ENCODE measurements at places on chromosomes 16 and 17.

- DNase-seq, result peak; percentile 34
These were observed 14.2 kb downstream of the SNX20 start for GRCh38 chr16:50666658-50667496.

DNA sequence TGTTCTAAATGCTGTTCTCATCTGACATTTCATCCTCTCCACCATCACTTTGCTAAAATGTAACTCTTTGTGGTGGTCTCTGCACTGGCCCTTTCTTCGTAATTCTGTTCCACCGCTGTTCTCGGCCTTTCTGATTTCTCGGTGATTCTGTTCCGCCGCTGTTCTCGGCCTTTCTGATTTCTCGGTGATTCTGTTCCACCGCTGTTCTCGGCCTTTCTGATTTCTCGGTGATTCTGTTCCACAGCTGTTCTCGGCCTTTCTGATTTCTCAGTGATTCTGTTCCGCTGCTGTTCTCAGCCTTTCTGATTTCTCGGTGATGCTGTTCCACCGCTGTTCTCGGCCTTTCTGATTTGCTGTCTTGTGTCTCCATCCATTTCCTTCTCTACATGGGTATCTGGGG is 12.3 kb downstream of the FOXF1 start:
- no peak for DNase-seq

GRCh38 chr17:45357364-45357997 is 40.7 kb upstream of the MAP3K14 start:
- no peak for DNase-seq

- no peak for DNase-seq
These were observed 30.1 kb downstream of the CD300LG start for GRCh38 chr17:43877031-43877430.

DNA sequence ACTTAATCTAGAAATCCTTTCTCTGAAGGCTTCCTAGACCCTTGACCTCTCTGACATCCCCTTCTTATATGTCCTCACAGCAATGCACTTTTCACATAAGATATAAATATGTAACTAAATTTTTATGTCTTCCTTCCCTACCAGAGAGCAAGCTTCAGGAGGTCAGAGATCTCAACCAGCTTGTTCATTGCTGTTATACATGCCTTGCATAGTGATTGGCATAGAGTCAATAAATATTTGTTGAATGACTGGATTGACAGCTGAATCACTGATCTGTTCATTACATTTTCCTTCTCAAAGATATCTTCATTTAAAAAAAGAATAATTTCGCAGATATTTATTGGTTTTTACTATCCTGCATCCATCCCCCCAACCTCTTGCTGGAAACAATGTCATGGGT is 29.5 kb downstream of the HYDIN start:
- DNase-seq, result no peak

GRCh38 chr17:56528696-56529095 is 64.8 kb upstream of the NOG start:
- DNase-seq, result no peak

GRCh38 chr17:65035704-65036103 is 20.8 kb downstream of the GNA13 start:
- DNase-seq, result no peak

- DNase-seq, result no peak
These were observed 45.7 kb downstream of the OMG start for GRCh38 chr17:31251105-31251969.

DNA sequence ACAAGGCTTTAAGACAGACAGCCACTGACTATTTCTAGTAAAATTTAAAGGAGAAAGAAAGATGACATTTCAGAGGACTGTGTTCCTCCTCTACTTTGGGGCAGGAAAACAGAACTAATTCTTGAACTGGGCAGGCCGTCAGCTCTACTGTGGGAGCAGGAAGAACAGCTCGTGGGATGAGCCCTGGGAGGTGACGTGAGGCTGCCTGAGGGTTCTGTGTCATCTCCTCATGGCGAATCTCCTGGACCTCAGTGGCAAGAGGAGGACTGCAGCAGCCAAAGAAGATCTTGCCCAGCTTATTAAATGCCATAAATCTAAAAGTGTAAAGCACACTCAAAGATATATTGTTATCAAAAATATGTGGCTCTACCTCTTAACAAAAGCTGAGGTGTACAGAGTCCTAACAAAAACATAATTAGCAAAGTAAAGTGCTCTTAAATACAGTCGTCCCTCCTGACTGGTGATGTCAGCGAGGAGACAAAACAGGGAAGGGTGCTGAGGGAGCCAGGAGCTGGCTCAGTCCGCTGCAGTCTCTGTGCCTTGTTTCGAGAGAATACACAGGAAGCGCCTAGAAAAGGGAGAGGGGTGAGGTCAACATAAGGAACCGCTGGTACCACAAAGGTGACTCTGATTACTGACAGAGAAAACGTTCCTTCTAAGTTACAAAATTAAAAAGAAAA is 58.0 kb downstream of the CREBBP start:
- DNase-seq, result no peak

DNA sequence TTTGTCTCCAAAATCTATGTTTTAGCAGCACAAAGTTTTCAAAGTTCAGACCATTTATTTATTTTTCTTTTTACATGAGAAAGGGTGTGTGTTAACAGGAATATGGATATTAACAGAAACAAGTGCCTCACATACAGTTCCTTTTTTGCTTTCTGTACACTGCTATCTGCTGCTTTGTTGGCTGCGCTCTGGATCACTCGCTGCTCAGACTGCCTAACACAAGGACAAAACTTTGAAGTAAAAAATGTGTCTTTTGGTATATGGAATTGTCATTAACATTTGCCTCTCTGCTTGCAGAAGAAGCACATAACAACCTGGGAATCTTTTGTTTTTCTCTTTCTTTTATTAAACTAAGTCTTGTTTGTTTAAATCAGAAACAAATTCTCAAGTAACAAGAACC is 262.8 kb downstream of the ZFHX3 start:
- no peak for DNase-seq

GRCh38 chr17:74808714-74809430 is 32.7 kb upstream of the NAT9 start:
- DNase-seq, result no peak

DNA sequence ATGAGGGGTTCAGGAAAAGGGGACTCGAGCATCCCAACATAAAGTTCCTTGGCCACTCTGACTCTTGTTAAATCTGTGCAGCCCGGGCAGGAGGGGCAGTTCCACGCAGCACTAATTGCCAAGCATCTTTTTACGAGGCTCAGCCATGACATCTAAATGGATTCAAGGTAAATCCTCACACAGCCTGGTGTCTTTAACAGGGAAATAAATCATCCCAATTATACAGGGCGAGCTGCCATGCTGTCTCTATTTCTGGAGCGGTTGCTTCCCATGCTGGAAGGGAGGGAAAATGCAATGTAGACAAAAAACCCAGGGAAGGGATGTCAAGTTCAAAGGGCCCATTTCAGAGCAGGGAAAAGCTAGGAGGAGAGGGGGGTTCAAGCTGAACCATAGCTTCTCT is 110.0 kb downstream of the GAS7 start:
- no peak for DNase-seq

DNA sequence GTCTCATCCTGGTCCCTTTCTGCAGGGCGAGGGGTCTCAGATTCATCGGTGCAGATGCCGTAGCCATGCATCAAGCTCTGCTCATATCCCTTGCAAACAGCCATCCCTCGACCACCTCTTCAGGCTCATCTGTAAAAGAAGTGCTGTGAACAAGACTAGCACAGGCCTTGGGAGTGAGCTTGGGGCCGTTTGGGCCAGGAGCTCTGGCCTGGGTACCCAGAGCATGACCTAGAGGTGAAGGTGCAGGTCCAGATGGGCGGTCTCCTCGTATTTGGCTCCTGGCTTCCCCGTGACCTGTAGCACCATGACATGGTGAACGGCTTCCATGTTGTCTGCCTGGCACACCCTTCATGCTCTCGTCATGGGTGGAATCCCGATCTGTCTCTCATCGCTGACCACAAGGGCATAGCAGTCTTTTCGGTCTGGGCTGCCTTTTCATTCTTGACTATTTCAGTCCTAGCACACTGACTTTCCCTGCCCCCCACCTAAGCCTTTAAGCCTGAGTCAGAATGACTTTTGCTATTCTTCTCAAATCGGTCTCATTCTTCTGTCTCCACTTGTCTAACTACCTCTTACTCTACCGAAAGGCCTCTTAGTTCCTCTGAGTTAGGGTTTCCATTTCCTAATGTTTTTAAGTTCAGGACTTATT is 216.0 kb downstream of the FOXL1 start:
- DNase-seq, result no peak

GRCh38 chr16:26672206-26672605 is 394.5 kb upstream of the C16orf82 start:
- DNase-seq, result peak; percentile 8

- DNase-seq, result no peak
These were observed 581.6 kb upstream of the PSMD7 start for GRCh38 chr16:73714976-73715375.

DNA sequence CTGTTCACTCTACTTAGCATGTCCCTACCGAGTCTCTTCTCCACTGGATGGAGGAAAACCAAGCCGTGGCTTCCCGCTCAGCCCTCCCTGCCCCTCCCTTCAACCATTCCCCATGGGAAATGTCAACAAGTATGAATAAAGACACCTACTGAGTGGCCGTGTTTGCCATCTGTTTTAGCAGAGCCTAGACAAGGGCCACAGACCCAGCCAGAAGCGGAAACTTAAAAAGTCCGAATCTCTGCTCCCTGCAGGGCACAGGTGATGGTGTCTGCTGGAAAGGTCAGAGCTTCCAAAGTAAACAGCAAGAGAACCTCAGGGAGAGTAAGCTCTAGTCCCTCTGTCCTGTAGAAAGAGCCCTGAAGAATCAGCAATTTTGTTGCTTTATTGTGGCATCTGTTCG is 2.8 kb upstream of the LPCAT2 start:
- no peak for DNase-seq

DNA sequence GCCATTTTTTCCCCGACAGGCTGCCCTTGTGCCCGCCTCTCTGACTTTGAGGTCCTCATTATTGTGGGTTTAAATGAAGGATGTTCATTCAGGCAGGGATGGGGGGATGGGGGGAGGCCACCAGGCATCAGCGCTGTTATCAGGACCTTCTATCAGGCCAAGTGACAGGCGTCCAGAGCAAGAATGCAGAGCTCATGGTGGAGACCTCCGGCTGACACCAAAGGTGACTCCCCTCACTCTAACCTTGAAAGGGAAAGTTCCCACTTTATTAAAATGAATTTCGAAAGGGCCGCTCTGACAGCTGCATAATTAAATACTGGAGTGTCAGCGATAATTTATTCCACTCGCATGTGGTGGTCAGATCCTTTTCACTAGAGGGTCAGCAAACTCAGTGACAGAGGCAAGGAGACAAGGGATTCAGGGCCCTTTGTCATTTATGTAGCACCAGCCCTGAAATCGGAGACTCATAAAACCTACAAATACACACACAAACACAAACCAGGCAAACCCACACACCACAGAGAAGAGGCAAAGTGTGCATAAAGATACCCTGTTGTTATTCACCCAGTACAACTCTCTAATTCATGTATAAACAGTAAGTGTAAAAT is 436.0 kb downstream of the MAF start:
- DNase-seq, result no peak

- no peak for DNase-seq
These were observed 2.0 kb downstream of the CHST4 start for GRCh38 chr16:71528257-71528656.

DNA sequence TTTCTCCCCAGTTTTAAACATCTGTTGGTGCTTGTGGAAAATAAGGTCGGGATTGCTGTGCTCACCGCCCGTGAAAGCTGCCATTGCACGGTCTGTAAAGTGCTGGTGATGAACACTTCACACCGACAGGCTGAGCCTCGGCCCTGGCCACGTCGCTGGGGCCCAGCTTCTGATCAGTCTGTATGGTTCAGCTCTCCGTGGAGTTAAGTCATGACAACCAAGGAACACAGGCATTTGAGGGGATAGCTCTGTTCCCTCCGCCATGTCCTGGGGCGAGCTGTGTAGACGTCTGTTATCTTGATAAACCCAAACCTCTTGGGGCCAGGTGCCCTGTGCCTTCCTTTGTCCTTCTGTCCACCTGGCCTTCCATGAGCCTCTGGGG is 110.6 kb downstream of the METRNL start:
- DNase-seq, result no peak

DNA sequence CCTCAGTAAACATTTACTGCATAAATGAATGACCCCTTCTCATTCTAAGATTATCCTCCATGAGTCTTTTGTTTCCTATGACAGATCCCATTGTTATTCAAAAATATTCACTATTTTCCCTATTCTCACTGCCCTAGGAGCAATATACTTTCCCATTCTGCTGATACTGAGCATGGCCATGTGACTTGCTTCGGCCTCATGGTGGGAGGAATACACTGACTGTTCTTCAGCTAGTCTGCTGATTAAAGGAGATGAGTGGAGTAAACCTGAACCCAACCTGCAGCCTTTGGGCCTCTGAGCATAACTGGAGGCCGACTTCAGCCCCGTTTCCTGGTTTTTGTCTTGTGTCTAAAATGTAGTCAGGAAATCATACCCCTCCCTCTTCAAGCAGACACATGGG is 531.8 kb upstream of the SALL1 start:
- DNase-seq, result no peak

GRCh38 chr16:12255919-12256665 is 279.6 kb downstream of the SNX29 start:
- no peak for DNase-seq

DNA sequence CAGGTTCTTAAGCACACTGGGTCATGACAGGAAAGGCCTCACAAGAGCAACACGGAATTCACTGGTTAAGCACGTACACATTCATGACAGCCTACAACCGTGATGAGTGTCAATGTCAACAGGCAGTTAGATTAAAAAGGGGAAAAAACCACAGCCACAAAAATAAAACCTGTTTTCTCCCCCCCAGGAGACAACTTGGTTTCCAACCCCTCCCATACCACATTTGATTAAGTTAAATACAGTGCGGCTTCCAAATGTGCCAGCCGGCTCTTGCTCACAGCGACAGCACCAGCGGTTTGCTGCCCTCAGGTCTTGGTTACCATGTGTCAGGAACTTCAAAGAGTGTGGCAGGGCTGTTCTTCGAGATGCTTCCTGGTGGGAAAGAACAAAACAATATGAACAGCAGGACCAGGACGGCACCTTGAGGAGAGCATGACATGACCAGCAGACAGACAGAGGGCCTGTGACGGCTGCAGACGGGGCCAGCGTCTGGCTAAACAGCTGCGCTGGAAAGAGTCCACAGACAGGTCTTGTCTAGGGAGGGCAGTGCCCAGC is 193.6 kb downstream of the PARN start:
- DNase-seq, result no peak

- no peak for DNase-seq
These were observed 161.7 kb upstream of the SOX9 start for GRCh38 chr17:71959154-71959553.

GRCh38 chr17:4498461-4499397 is at the start of gene SPNS2:
Gene SPNS2 (plus strand): TSS chr17:4498881. CDS start chr17:4499048, 167 bp downstream.
- peak; percentile 43 for DNase-seq

DNA sequence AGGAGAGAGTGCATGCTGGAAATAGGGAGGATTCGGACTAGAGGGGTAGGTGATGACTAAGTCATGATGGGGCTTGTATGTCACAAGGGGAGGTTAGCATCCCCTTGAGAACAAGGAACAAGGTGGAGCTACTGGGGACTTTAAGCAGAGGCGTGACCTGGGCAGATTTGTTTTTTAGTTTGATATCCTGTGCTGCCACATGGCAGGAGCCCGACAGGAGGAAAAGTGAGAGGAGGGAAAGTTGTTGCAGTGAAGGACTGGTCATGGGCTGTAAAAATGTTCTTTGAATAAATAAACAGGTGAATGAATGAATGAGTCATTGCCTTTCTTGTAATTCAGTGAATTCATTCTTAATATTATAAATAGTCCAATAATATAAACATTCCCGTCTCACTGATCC is 365.1 kb upstream of the CDH5 start:
- DNase-seq, result no peak

- no peak for DNase-seq
These were observed 95.1 kb downstream of the NTN1 start for GRCh38 chr17:9116311-9116835.

GRCh38 chr17:2023692-2024571 is 1.2 kb downstream of the RTN4RL1 start:
- DNase-seq, result no peak
